SW 1271 (cell line): ENCODE measurements at places on chromosomes 7 and 10.

DNA sequence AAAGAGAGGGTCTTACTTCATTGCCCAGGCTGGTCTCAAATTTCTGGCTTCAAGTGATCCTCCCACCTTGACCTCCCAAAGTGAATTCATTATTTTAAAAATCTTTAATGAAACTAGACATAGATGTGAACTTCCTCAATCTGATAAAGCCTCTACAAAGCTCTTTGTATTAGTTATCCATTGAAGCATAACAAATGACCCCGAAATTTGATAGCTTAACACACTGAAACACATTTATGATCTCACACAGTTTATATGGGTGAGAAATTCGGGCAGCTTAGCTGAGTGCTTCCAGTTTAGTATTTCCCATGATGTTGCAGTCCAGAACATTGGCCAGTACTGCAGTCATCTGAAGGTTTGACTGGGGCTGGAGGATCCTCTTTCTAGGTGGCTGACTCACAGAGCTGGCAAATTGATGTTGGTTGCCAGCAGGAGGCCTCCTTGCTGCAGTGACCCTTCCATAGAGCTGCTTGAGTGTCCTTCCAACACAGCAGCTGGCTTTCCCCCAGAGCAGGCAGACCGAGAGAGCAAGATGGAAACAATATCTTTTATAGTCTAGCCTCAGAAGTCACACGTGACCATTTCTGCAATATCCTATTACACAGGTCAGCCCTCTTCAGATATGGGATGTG, 16.6 kb upstream of the WNT8B start:
- DNase-seq = no peak

DNA sequence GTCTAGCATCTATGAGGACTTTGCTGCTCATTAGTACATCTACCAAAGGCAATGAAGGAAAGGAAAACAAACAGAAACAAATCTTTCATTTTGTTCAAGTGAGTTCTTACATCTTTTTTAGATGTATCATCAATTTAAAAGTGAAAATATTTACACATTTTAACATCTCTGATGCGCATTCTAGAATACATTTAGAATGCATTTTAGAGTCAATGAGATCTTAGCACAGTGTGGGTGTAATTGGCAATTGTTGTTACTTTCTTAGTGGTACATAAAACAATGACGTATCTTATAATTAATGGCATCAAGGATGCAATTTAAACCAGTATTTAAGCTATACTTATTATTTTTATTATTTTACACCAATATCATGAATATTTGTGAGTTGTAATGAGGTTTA, 51.4 kb downstream of the TPK1 start:
- no peak for DNase-seq

- DNase-seq = no peak
Measured at GRCh38 chr10:69489506-69490090, 38.3 kb downstream of the TSPAN15 start.

GRCh38 chr7:43612128-43612527, 29.2 kb downstream of the STK17A start:
- no peak for DNase-seq

- no peak for DNase-seq
Measured at GRCh38 chr10:49567810-49568209, 28.9 kb upstream of the ERCC6 start.

GRCh38 chr10:80518807-80519360, 18.8 kb upstream of the SH2D4B start:
- DNase-seq = no peak

DNA sequence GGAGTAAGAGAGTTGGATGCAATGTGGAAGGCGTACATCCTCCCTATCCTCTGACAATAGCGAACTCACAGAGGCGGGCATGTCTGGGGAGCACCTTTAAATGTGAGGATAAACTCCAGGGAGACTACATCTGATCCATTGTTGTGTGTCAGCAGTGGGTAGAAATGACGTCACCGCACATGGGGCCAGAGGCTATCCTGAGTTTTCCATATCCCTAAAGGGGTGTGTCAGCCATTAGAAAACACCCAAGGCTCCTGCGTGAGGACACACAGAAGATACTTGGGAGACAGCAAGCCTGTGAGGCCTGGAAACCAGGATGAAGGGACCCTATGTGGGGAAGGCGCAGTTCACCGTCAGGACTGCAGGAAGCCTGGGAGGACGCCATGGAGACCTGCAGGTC, 17.2 kb upstream of the CDHR3 start:
- no peak for DNase-seq

GRCh38 chr7:36005293-36005692, 147.8 kb upstream of the EEPD1 start:
- DNase-seq = no peak

GRCh38 chr10:90745565-90745964, 112.3 kb downstream of the HTR7 start:
- no peak for DNase-seq

GRCh38 chr10:96919785-96920430, 87.8 kb downstream of the LCOR start:
- DNase-seq = no peak

- no peak for DNase-seq
Measured at GRCh38 chr7:90551036-90551435, 45.1 kb upstream of the CDK14 start.

DNA sequence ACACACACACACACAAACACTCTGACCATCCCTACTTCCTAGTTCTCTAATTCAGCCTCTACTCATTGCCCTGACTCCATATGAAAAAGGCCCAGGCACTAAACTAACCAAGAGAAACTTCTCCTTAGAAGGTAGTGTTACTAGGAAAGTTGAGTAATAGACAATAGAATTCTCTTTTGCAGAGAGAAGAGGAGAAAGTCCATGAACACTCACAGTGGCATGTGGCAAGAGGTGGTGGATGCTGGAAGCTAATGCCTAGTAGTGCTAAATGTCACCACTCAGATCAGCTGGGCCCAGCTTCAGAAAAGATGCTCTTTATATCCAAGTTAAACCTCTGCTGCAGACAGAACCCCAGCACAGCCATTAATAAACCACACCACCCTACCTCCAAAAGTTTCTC, 58.2 kb downstream of the SORBS1 start:
- no peak for DNase-seq

GRCh38 chr7:12475362-12476063, 71.8 kb upstream of the VWDE start:
- DNase-seq = no peak

DNA sequence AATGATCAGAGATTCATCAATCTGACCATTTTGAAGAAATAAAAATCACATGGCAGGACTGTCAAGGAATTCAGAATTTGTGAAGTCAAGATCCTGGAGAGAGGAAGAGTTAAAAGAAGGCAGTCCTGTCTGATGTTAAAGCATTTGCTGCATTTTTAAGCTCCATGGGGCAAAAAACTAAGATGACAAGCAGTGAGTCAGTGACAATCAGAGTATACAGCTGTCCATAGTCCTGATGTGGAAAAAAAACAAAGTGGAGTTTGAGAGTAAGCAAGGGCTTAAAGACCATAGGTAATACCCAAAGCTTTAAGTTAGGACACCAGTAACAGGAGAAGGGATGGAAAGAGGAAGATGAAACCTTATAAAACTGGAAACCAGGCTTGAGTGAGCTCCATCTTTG, 412.7 kb upstream of the ANKRD30A start:
- no peak for DNase-seq

DNA sequence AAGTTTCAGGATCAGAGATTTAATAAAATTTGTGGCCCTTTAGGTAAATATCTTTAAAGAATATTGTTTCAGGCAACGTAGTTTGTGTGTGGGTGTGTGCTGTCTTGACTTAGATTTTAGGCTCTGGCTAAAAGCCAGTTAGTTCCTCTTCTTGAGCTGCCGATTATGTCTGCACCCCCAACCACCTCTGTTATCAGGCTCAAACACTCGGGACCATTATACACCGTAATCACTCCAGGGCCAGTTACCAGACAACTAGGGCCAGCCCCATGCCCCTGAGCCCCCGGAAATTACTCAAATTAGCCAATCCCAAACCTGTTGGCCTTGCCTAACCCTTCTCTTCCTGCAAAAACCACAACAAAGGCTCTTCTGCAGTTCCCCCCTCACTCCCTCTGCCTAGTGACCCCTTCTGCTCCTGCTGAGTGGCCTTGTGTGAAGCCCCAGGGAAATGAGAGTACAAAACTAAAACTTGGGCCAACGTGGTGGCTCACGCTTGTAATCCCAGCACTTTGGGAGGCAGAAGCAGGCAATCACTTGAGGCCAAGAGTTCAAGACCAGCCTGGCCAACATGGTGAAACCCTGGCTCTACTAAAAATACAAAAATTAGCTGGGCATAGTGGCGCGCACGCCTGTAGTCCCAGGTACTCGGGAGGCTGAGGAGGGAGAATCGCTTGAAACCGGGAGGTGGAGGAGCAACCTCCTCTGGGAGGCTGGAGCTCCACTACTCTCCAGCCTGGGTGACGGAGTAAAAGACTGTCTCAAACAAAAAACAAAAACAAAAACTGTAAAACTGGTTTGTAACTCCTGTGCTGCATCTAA, 9.2 kb upstream of the HNRNPF start:
- DNase-seq = no peak

- no peak for DNase-seq
Measured at GRCh38 chr10:28480628-28480965, 52.3 kb upstream of the WAC start.

DNA sequence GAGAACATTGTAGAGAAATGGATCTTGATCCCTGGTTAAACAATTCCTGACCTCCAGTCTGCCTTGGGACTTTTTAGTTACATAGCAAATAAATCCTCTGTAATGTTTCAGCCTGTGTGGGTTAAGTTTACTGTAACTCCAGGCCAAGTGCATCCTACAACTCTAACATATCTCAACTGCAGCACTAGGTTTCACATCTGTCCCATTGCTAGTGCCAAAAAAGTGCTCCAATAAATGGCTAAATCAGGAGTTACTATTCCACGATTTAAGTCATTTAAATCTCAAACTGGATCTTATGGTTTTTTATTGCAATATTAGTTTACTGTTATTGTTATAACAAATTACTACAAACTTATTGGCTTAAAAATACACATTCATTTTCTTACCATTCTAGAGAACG, 479.6 kb downstream of the GPAM start:
- no peak for DNase-seq

DNA sequence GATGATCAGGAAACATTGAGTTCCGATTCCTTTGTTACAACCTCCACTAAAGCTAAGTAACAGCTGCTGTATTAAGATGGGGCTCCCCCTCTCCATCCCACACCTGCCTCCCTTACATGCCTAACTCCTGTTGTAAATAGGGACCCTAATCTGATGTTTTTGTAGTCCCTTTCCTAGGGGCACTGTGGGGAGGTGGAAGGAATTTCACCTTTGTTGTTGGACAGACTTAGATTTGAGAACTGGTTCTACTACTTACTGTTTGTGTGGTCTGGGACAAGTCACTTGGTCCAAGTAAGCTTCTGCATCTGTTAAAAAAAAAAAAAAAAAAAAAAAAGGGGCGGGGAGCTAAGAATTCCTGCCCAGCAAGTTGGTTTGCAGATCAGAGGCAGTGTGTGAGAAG, 42.6 kb downstream of the KIAA1217 start:
- no peak for DNase-seq

GRCh38 chr10:126425032-126425431, 36.8 kb upstream of the ADAM12 start:
- no peak for DNase-seq

- no peak for DNase-seq
Measured at GRCh38 chr7:135562720-135563119, 5.0 kb downstream of the NUP205 start.

DNA sequence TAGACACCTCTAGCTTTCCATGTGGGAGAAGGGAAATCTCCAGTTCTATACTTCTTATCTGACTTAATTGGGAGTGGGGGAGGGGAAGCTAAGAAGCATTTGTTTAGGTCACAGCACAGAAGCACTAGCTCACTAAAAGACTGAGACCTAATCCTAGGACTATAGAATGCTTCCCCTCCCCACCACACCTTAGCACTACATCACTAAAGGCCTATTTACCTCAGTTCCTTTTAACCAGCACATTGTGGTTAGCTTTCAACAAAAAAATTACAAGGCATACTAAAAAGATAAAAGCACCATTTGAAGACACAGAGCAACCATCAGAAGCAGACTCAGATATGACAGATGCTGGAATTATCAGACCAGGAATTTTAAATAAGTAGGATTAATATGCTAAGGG, 53.8 kb upstream of the ADRA2A start:
- no peak for DNase-seq

DNA sequence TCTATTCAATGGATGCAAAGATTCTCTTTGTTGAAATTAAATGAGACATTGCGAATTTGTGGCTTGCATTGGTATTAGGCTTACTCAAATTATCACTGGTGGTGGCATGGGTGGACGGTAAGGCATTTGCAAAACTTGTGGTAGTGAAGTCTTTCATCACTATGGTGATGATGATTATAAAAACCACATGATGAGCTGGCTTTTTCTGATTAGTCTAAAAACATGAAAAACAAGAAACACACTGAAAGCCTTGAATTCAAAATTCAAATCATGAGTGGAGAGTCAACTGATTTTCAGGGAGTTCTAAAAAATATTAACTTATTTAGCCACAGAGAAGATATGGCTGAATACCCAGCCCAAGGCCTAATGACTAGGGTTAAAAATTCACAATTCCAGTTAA, 99.8 kb upstream of the HGF start:
- DNase-seq = no peak

GRCh38 chr7:7103343-7104313, 78.7 kb upstream of the C1GALT1 start:
- DNase-seq = peak; percentile 41

DNA sequence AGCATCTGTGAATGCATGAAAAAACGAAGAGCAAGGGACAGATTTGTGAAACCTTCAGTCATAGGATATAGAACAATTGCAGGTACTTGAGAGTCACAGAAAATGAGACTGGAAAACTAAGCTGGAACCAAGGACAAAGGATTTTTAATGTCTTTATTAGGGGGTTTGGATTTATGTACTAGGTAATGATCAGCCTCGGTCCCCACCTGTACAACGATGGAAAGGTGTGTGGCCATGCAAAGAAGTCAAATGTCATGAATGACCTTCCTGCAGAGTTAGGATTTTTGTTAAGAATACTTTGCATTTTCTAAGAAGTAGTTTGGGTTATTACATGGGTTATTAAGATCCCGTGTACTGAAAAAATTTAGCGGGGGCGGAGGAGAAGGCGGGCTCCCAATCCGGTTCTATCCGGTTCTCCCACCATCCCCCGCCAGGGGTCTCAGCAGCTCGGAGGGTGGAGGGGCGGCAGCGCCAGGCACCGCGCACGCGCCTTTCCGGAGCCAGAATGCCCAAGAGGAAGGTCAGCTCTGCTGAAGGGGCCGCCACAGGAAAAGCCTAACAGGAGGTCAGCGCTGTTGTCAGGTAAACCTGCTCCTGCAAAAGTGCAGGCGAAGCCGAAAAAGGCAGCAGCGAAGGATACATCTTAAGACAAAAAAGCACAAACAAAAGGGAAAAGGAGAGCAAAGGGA, 327.5 kb upstream of the PLXDC2 start:
- no peak for DNase-seq

DNA sequence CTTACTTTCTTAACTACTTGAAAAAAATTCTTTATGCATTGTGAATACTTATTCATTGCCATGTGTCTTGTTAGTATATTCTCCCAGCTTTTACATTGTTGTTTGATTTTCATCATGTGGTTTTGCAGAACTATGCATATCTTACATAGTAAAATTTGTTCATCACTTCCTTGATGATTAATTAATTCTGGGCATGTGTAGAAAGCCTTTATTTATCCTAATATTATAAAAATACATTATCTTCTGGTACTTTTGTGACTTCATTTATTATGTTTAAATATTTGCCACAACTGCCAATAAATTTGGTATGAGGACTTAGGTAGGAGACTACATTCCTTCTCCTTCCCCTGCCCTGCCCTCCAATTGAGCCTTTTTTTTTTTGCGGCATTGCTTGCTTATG, 166.0 kb upstream of the ZNF32 start:
- no peak for DNase-seq

GRCh38 chr7:87375662-87376435, 30.4 kb downstream of the CROT start:
- no peak for DNase-seq
